ENCODE measurements at places on chromosomes 4 and X.

DNA sequence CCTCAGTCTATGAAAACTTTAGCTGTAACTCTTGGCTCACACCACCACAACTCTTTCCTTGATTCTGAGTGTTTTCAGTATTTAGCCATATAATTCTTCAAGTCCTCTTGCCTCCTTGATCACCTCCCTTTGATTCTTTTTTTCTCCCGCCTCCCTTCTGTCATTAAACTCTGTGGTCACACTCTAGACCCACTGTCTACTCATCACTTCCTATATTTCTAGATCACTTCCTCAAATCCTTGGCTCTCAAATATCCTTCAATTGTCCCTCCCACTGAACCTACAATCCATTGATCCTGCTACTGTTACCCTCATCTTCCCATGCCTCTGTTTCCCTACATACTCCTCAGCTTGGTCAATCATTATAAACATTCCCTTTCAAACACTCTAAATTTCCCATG, 12.4 kb upstream of the CXXC4 start:
- no peak for DNase-seq
- no peaks in the 10 kb centered on the region for H3K36me3 ChIP-seq
- no peaks in the 10 kb centered on the region for H3K4me1 ChIP-seq
- no peaks in the 10 kb centered on the region for H3K27me3 ChIP-seq
- no peak overlapping the region for H3K4me3 ChIP-seq
- H3K27ac ChIP-seq: no peak overlapping the region

- peaks cover 15% of the 10 kb centered on the region for H3K4me1 ChIP-seq
- H3K27me3 ChIP-seq: no peaks in the 10 kb centered on the region
- no peaks in the 10 kb centered on the region for H3K36me3 ChIP-seq
- H3K27ac ChIP-seq: peak overlapping the region; percentile 64
- DNase-seq: no peak
Observed at GRCh38 chr4:100982345-100982744, 365.0 kb downstream of the PPP3CA start.

DNA sequence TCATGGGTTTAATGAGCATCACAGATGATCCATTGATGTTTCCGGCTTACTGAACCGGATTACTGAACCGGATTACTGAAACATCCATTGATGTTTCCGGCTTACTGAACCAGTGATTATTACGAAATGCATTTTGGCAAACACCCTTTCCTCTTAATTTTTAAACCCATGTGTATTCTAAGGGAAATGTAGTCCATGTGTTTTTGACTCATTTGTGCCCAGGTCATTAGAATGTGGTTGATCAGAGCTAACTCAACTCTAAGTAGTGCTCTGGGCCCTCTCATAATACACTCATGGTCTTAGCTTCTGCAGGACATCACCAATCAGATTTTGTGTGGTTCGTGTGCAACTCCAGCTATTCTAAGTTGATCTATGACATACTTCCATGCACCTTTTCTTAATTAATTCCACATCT, 141.6 kb downstream of the SPATA18 start:
- no peak overlapping the region for H3K4me3 ChIP-seq
- no peaks in the 10 kb centered on the region for H3K4me1 ChIP-seq
- no peak for DNase-seq
- H3K36me3 ChIP-seq: no peaks in the 10 kb centered on the region
- no peaks in the 10 kb centered on the region for H3K27me3 ChIP-seq

DNA sequence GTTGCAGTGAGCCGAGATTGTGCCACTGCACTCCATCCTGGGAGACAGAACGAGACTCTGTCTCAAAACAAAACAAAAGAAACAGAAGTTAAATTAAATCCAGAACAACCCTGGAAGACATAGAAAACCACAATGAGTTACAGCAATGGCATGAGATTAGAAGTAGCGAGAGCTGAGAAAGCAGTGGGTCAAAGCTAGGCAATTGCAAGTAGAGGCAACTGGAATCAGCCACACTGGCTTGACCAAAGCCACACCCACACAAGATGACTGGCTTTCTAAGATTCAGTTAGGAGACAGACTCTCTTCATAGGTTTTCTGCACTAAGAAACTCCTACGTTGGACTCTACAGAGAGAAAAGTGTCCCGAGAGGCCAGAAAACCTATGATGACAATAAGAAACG, 443.0 kb downstream of the GPM6A start:
- H3K4me1 ChIP-seq: no peaks in the 10 kb centered on the region
- DNase-seq: no peak
- H3K4me3 ChIP-seq: no peak overlapping the region
- no peaks in the 10 kb centered on the region for H3K36me3 ChIP-seq
- H3K27ac ChIP-seq: no peak overlapping the region

- H3K4me1 ChIP-seq: no peaks in the 10 kb centered on the region
- no peak overlapping the region for H3K27ac ChIP-seq
- no peak overlapping the region for H3K4me3 ChIP-seq
- H3K36me3 ChIP-seq: no peaks in the 10 kb centered on the region
Observed at GRCh38 chr4:74975848-74976824, 43.2 kb downstream of the PARM1 start.

DNA sequence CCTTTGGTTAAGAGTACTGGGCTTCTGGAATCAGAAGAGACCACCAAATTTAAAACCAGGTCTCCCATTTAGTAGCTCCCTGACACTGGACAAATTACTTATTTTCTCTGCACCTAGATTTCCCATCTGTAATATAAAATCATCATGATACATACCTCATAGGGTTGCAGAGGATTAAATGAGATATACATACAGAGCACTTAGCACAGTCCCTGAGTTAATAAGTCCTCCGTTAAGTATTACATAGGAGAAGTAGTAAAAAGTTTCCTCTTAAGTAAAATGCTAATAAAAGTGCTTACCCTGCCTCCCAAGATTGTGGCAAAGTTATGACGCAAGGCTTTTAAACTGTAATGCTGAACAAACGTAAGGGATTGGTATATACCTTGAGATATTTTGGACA, 539 bp upstream of the CHIC1 start:
- peak overlapping the region; percentile 42 for H3K4me3 ChIP-seq
- H3K4me1 ChIP-seq: peaks cover 20% of the 10 kb centered on the region
- peak overlapping the region; percentile 79 for H3K27ac ChIP-seq
- H3K36me3 ChIP-seq: no peaks in the 10 kb centered on the region
- no peaks in the 10 kb centered on the region for H3K27me3 ChIP-seq
- no peak for DNase-seq

DNA sequence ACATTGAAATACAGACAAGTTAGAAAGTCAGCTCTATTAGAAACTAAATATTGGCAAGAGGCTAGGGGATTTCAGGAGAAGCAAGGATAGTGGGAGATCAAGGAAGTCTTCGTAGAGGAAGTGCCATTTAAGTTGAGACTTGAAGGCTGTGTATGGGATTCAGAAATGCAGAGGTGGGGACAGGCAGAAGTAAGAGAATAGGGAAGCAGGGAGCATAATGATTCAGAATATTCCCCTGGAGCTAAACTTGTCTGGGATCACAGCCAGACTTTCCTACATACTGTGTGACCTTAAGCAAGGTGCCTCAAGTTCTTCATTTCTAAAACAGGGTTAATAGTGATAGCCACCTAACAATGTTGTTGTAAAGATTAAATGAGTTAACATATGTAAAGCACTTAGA, 108.8 kb downstream of the DDIT4L start:
- H3K4me1 ChIP-seq: no peaks in the 10 kb centered on the region
- H3K27ac ChIP-seq: no peak overlapping the region
- no peaks in the 10 kb centered on the region for H3K27me3 ChIP-seq
- H3K4me3 ChIP-seq: no peak overlapping the region

- H3K27me3 ChIP-seq: no peaks in the 10 kb centered on the region
- H3K4me3 ChIP-seq: no peak overlapping the region
- no peak for DNase-seq
Observed at GRCh38 chr4:72767618-72768302, 198.7 kb upstream of the ADAMTS3 start.

GRCh38 chr4:113144091-113144490, 94.6 kb downstream of the ANK2 start:
- no peak overlapping the region for H3K27ac ChIP-seq
- H3K4me1 ChIP-seq: no peaks in the 10 kb centered on the region
- H3K4me3 ChIP-seq: no peak overlapping the region
- no peaks in the 10 kb centered on the region for H3K36me3 ChIP-seq
- no peaks in the 10 kb centered on the region for H3K27me3 ChIP-seq

DNA sequence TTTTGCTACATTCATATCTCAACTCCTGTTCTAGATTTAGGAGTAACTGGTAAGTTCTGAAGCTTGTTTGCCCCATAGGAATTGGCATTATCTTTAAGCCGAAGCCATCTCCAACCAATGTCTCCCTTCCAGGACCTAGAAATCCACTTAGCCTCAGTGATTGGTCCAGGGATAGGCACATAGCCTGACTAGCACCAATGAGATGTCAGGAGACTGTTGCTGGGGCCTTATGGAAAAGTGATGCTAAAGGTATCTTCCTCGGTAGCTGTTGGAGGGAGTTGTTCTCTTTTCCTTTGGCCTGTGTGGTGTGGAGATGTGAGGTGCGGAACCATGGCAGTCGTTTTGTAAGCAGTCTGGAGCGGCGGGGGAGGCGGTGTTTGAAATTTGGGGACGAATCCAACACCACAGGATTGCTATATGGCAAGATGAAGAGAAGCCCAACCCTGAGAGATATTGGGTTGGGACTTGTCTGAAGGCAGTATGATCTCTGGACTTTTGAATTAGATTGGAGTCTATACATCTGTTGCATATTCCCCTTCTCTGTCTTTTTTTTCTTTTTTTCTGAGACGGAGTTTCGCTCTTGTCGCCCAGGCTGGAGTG, 109.8 kb upstream of the ATP6AP2 start:
- H3K27me3 ChIP-seq: no peaks in the 10 kb centered on the region
- H3K27ac ChIP-seq: no peak overlapping the region
- no peak for DNase-seq
- peaks cover 51% of the 10 kb centered on the region for H3K4me1 ChIP-seq
- no peaks in the 10 kb centered on the region for H3K36me3 ChIP-seq

GRCh38 chrX:41542135-41542534, 95.0 kb downstream of the NYX start:
- no peaks in the 10 kb centered on the region for H3K36me3 ChIP-seq
- no peak overlapping the region for H3K4me3 ChIP-seq
- H3K27ac ChIP-seq: no peak overlapping the region
- DNase-seq: no peak
- no peaks in the 10 kb centered on the region for H3K4me1 ChIP-seq

- H3K4me1 ChIP-seq: peaks cover 48% of the 10 kb centered on the region
- H3K4me3 ChIP-seq: no peak overlapping the region
- H3K27me3 ChIP-seq: no peaks in the 10 kb centered on the region
- no peaks in the 10 kb centered on the region for H3K36me3 ChIP-seq
- H3K27ac ChIP-seq: no peak overlapping the region
Observed at GRCh38 chr4:1771555-1772305, 21.4 kb upstream of the FGFR3 start.

DNA sequence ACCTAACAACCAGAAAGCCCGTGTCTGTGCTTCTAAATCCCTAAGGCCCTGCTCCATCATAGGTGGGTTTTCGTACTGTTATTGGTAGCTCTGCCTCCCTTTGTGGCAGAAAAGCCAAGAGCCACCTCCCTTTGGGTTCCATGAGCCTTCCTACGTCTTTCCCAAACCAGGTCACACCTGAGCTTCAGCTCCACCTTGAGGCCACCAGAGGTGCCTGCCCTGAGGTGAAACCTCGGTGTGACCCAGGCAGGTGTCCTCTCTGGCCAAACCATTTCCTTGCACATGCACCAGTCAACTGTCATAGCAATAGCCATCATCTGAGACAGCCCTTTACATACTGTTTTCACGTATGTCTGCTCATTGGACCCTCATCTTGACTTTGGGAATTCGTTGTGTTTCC, 188.0 kb upstream of the RBPJ start:
- H3K27me3 ChIP-seq: no peaks in the 10 kb centered on the region
- H3K27ac ChIP-seq: no peak overlapping the region
- DNase-seq: no peak
- H3K4me1 ChIP-seq: peaks cover 11% of the 10 kb centered on the region
- H3K4me3 ChIP-seq: no peak overlapping the region

- no peak overlapping the region for H3K27ac ChIP-seq
- no peaks in the 10 kb centered on the region for H3K4me1 ChIP-seq
- H3K36me3 ChIP-seq: no peaks in the 10 kb centered on the region
- H3K4me3 ChIP-seq: no peak overlapping the region
- no peak for DNase-seq
Observed at GRCh38 chr4:170672381-170672965, 582.7 kb upstream of the AADAT start.

DNA sequence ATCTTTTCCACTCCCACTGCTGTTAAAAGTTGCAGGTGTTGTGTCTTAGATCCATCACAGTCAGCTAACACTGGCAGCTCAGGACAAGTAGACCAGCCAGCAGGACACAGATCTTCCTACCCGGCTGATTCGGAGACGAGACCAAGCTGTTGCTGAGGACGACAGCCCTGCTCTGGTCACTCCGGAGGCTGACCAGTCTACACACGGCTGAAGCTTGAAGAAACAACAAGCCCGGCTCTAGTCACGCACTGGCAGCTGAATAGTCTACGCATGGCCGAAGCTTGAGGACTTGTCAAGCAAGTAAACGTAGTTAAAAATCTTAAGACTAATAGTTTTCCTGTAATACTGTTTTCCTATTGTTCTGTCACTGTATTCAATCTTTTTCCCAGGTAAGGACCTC, 1.8 kb downstream of the ACOX3 start:
- peak overlapping the region; percentile 19 for H3K4me3 ChIP-seq
- DNase-seq: no peak
- H3K27me3 ChIP-seq: no peaks in the 10 kb centered on the region
- H3K27ac ChIP-seq: peak overlapping the region; percentile 92
- no peaks in the 10 kb centered on the region for H3K36me3 ChIP-seq
- peaks cover 46% of the 10 kb centered on the region for H3K4me1 ChIP-seq

DNA sequence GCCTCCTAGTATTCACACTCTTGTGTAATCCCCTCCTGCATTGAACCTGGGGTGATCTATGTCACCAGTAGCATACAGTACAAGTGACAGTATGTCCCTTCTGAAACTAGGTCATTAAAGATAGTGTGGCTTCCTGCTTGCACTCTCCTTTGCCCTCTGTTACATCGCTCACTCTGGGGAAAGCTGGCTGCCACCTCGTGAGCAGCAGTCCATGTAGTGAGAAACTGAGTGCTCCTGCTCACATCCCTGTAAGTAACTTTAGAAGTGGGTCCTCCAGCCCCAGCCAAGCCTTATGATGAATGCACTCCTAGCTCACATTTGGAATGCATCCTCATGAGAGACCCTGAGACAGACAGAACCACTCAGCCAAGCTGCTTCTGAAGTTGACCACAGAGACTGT, 89.8 kb upstream of the TNIP3 start:
- no peak overlapping the region for H3K4me3 ChIP-seq
- H3K4me1 ChIP-seq: no peaks in the 10 kb centered on the region
- H3K27me3 ChIP-seq: no peaks in the 10 kb centered on the region

DNA sequence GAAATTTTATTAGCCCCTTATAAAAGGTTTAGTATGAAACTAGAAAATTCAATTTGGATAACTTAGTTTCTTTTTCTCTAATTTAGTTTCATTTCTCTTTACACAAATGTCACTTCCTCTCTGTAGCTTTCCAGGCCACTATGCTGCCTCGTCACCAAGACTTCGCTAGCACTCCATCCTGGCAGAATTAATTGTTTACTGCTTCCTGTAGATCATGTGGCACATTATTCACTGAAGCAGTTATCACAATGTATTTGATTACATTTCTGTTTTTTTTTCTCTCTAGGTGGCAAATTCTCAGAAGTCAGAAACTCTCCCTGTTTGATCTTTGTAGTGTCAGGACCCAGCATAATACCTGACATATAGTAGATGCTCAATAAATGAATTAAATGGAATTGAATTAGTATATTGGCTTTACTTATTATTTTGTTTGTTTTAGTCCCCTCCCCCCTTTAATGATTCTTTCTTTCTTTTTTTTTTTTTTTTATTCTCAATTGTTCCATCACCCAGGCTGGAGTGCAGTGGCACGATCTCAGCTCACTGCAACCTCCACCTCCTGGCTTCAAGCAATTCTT, 9.3 kb upstream of the SAT1 start:
- no peak for DNase-seq
- no peak overlapping the region for H3K4me3 ChIP-seq
- H3K27ac ChIP-seq: no peak overlapping the region
- H3K27me3 ChIP-seq: no peaks in the 10 kb centered on the region

Data from esophagus squamous epithelium (tissue), 5 donors.